ENCODE measurements at places on chromosomes 12 and 14.

- no peak for DNase-seq
Observed at GRCh38 chr12:128164533-128164932, 102.4 kb upstream of the TMEM132C start.

DNA sequence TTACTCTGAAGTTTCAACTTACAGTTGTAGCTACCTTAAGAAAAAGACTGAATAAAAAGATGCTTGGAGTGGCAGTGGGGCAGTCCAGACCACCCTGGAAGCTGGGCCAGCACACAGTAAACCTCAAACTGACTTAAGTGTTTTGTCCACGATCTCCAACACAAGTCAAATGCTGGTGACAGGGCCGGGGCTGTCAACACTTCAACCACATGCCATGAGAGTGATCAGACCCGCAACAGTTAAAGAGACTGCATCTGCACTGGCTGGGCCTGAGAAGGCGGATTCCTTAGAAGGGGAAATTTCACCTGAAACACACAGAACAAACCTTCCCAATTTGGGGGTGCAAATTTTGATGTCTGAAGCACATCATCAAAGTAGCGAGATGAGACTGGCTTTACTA lies 223.5 kb upstream of the CAND1 start:
- DNase-seq: no peak

DNA sequence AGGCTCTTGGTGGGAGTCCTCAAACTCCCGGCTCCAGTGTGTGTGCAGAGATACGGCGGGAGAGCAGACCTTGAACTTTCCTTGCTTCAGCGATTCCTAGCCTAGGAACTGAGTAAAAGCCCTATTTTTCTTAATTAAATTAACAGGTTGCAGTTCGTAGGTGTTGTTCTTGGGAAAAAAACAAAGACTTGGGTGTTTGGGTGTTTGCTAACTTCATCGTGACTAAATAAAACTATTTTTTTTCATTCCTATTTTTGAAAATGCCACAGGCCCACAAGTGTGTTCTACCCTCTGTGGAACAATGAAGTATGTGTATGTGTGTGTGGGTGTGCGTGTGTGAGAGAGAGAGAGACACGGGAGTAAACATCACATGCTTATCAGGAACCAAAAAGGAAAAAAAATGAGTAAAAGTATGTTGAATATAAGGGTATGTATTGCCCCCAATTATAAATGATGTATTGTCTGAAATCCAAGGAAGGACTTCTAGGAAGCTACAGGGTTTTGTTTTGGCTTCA lies 651 bp downstream of the TMEM117 start:
- no peak for DNase-seq

DNA sequence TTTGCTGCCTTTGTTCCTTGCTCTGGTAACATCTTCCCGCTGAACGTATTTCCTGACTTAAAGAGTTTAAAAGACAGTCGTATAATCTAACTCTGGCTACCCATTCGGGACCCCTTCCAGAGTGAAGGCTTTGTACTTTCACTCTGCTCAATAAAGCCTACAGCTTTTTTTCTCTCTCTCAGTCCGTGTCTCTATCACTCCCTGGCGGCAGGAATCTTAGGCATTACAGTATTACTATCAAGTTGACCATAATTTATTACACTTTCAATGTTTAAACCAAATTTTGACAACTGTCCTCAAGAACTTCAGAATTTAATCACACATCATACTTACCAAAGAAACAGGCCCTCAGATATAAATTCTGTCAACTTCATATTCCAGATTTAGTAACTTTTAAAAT lies 967.9 kb downstream of the FSCB start:
- no peak for DNase-seq

DNA sequence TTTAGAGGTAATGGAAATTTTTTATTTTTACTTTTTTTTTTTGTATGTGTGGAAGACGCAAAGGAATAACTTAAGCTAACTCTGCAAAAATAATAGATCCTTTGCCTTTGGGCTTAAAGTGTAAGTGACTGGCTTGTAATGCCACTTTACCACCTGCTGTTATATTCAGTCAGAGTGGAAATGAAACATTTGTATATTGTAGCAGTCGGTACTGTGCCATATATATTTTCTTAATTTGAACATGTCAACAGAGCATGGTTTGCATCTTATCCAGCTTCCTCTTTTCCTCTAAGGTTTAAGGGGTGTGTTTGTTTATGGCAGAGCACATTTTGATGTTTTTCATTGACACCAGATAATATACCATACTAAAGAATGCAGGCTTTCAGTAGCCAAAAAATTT lies 176.6 kb downstream of the TRHDE start:
- no peak for DNase-seq

DNA sequence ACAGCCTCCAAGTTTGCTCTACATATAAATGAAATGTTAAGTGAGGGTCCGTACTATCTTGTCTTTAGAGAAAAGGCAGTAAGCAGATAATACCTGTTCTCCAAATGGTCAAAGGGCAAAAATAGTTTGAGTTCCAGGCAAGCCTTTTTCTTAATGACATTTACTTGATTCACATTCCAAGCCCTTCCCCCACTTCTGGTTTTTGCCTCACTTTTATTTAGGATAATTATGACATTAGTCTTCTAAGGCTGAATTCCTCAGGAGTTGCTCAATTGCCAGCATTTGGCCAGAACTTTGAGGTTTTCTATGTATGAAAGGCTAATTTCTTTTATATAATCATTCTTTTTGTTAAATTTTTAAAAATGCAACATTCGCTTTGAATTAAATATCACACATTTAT lies 62.5 kb upstream of the DUSP6 start:
- no peak for DNase-seq

GRCh38 chr14:52314595-52315354 lies 663 bp downstream of the PTGER2 start:
- DNase-seq: peak; percentile 10

- no peak for DNase-seq
Observed at GRCh38 chr14:54599966-54600716, 33.2 kb downstream of the SAMD4A start.
